ENCODE measurements at places on chromosomes 13 and 19.

DNA sequence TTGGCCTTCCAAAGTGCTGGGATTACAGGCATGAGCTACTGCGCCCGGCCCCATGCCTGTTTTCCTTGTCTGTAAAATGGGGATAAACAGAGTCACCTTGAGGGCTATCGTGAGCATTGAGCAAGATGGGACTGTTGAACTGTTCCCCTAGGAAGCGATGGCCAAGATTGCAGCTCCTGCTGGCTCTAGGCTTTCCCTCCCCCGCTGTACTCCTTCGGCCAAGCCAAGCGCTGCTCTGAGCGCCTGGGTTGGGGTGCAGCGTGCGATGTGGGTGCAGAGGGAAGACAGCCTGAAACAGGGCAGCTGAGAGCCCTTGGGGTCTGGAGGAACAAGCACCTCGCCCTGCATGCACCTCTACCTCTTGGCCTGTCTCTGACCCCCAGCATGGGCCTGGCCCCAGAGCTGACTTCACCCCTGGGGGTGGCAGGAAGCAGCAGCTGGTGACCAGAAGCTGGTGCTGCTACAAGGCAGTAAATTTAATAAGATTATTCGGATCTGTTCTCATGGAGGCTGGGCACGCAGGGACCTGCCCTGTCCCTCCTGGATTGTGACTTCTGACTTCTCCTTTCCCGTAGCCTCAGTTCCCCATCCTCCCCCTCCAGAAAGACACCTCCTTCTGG, 5.3 kb downstream of the GNG8 start:
- DNase-seq: no peak

GRCh38 chr13:28251466-28251865, 113.1 kb downstream of the PAN3 start:
- DNase-seq: no peak

DNA sequence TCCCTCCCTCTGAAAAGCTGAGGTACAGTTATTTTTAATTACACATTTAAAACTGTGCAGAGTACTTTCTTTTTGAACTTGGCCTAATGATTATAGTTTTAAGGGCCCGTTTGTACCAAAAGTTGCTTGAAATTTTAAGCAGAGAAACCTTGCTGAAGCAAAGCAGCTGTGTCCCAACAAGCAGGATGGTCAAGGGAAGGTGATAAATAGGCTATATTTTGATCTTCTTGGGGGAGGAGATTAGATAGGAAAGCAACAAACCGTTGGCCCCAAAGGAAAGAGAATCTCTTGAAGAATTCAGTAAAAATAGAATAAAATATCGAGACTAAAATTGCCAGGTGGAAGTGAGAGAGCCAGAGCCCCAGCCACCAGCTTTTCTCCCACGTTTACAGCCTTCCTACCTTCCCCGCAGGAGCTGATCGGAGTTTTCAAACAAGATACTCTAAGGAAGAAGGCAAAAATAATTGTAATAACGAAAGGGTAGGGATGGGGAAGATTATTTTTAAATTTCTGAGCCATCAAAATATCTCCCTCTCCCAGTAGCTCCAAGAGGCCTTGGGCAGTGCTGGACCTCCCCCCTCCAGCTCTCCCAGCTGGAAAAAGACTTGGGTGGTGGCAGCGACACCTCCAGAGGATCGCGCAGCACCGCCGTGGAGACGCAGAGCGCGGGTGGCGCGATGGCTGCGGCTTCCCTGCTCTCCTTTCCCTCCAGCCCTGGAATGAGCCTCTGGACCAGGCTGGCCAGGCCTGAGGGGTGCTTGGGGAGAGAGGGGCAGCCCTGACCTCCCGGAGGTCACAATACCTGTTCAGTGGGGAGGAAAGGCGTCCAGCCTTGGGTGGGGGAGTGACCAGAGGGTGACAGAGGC, 5.8 kb downstream of the ZIC2 start:
- no peak for DNase-seq

GRCh38 chr13:33940256-33940655, 122.3 kb downstream of the RFC3 start:
- no peak for DNase-seq

DNA sequence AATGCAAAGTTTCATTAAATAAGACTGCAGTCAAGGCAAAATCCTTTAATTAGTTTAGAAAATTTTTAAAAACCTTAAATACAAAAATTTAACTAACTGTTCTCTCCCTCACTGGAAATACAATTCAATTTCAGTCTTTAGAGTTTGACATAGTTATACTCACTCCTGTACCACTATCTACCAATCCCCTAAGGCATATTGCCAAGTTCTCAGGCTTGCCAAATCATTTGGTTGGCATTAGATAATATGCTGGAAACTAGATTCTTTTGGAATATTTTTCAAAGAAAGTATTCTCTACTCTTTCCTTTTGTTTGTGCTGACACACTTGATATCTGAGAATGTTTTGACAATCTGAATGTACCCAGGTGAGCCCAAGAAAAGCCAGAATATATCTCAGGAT, 77.2 kb downstream of the TSC22D1 start:
- DNase-seq: no peak

DNA sequence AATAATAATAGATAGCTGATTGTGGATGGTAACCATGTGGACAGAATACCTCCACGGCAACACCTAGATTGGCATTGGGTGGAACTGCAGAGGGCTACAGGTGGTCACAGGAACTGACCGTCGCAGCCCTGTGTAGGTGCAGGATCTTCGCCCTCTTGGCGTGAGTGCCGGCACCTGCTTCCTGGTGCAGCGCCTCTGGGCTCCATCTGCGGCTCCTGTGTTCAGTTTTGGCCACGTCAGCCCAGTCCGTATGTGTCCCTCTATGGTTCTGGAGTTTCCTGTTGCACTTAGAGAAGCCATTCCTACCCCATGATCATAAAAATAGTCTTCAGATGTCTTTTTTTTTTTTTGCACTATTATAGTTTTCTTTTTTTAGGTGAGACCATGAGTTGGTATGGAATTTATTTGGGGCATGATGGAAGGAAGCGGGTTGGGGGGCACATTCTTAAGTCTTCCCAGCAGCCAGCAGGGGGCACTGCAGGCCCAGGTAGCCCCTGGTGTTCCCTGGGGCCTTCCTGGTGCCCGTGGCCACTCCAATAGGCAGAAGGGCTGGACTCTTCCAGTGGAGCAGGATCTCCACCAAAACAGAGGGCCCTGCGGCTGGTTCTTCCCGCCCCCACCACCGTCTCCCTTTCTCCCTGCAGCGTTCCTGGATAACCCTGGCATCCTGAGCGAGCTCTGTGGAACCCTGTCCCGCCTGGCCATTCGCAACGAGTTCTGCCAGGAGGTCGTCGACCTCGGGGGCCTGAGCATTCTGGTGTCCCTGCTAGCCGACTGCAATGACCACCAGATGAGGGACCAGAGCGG, 10.1 kb upstream of the SLC25A42 start:
- no peak for DNase-seq

GRCh38 chr13:94212196-94212595, 267.3 kb downstream of the DCT start:
- DNase-seq: no peak

DNA sequence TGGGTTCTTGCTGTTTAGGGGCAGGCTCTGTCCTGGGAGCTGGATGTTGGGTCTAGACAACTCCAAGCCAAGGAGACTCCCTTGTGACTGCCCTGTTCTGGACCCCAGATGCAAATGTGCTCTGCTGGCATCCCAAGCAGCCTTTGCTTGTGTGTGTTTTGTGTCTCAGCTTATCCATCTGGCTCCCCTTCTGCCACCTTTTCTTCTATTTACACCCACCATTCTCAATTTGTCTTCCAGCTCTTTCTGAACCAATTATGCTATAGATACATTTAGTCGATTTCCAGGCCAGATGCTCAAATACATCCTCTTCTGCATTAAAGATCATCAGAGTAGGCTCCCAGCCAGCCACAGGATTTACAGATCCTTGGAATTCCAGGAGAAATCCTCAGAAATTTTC, 115.0 kb upstream of the SLC7A1 start:
- no peak for DNase-seq

GRCh38 chr13:105709181-105709580, 826.3 kb downstream of the EFNB2 start:
- DNase-seq: no peak

GRCh38 chr13:61036715-61037114, 378.9 kb downstream of the PCDH20 start:
- DNase-seq: no peak

GRCh38 chr13:91368676-91369440, 21.4 kb downstream of the MIR17HG start:
- DNase-seq: no peak

DNA sequence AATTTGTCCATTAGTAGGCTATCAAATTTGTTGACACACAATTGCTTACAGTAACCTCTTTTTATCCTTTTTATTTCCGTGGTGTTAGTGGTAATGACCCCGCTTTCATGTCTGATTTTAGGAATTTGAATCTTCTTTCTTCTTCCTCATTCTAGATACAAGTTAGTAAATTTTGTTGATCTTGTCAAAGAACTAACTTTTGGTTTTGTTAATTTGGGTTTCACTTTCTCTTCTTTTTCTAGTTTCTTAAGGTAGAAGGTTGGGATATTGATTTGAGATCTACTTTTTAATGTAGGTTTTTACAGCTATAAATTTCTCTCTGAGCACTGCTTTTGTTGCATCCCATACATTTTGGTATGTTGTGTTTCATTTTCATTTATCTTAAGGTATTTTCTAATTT, 53.3 kb upstream of the SLC7A1 start:
- DNase-seq: no peak

DNA sequence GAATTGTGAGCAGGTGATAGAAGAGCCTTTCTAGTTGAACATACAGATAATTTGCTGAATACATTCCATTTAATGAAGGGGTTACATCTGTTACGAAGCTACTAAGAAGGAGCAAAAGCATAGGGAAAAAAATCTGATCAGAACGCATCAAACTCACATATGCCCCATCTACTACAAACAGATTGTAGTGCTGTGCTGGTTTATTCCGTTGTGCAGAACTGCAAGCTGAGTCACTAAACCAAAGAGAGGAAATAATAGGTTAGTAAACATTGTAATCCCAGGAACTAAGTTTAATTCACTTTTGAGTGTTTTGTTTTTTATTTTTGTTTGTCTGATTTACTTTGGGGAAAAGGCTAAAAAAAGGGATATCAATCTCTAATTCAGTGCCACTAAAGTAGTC, 136.3 kb downstream of the CDK8 start:
- DNase-seq: no peak

DNA sequence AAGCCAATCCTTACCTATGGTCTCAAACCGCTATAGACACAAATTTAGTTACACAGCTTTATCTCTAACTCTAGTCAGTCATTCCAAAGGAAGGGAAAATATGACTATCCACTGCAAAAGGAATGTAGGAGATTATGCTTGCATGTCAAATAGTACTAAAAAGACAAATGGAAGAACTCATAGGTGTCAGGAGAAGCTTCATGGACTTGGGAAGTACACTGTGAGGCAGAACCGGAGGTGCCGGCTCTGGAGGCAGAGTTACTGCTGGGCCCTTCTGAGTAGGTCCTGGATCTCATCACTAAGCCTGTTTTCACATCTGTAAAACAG, 97.5 kb downstream of the FOXO1 start:
- DNase-seq: no peak

GRCh38 chr19:29606420-29606747, 301 bp downstream of the POP4 start:
- DNase-seq: no peak

DNA sequence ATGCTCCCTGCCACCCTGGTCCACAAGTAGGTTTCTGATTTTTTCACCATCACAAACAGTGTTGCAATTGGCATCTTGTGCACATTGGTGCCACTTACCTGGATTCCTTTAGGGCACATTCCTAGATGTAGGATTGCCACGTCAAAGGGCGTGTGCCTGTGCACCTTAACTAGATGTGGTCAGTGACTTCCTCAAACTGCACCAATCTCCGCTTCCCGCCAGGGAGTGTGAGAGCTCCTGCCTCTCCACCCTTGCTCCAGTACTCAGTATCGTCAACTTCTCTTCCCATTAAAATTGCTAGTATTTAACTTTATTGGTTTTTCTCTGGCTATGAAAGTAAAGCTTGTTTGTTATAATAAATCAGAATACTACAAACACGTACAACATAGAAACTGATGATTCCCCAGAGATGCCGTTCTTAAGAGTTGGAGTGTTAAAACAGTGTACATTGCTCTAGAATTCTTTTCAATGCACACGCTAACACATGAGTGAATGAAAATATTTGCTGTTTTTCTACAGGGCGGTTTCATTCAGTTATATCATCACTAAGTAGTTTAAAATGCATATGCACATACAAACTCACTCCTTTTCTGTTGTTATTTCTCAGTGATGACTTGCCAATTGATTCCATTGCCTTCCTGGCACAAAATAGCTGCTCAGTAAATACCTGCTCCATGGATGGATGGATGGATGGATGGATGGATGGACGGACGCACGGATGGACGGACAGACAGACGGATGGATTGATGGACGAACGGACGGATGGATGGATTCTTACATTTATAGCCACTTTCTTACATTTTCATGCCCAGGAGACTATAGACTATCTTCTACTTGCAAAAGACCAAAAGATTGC, 23.4 kb downstream of the CCNE1 start:
- DNase-seq: no peak

GRCh38 chr19:32318884-32319520, 26.4 kb upstream of the ZNF507 start:
- no peak for DNase-seq

DNA sequence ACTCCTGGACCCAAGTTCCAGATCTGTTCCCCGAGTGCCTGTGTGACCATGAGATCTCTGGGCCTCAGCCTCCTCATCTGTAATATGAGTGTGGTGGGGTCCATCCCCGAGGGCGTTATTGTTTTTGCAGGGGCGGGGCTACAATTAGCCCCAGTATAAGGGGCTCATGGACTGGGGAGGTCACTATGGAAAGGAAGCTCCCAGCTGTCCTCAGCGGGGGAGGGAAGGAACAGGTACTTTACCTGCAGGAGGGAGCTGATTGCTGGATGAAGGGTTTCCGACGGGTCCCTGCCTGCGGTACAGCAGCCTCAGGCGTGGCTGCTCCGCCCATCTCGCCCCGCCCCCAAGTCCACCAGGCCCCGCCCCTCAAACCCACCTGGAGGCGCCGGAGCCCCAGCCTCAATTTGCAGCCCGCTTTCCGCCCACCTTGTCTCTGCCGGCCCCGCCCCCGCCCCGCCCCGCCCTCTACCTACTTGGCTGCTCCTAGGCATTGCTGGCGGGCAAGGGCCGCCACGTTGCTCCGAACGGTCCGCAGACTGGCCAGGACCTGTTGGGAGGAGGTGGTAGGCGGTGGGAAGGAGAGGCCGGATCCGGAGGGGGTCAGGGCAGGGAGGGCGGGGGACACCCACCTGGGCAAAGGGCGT, 5.5 kb downstream of the PDE4C start:
- no peak for DNase-seq

Data from GM12864 (cell line).